Caudate nucleus (tissue), 63 donors: ENCODE measurements at places on chromosomes 2 and 18.
A peak's percentile ranks its signal among the peaks of the same experiment; 100 is the strongest.

DNA sequence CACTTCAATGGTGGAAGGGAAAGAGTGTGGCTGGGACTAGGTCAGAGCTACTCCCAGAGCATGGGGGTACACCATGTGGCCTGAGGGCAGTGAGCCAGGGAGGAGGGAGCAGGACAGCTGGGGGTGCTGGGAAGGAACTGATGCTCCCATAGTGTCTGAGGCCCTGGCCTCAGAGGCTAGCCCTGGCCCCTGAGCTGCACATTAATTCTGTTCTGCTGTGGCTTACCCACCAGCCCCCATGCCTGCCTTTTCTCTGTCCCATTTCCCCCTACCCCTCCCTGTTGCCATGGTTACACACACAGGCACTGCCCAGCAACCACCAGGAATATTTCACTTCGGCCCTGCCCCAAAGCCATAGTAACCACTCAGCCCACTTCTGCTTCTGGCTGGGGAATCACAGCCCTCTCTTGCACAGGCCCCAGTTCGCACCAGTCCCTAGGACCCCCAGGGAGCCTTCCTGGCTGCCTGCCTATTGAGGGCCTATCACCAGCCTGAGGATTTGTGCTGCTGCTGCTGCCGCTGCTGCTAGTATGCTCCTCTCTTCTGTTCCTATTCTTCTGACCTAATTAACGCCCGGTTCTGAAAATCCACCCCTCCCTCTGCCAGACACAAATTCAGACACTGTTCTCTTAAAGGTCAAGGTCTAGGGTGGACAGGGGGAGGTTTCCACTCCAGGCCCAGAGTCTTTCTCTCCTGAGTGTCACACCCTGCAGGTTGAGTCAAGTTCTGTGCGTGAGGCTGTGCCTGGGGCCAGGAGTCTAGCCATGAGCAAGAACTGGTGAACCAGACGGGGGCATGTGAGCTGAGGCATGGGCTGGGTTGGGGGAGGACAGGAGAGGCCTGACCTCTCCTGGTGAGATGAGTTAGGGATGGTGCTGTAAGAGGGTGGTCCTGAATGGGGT lies 87.1 kb upstream of the MCFD2 start:
- DNase-seq: peak; percentile 70

DNA sequence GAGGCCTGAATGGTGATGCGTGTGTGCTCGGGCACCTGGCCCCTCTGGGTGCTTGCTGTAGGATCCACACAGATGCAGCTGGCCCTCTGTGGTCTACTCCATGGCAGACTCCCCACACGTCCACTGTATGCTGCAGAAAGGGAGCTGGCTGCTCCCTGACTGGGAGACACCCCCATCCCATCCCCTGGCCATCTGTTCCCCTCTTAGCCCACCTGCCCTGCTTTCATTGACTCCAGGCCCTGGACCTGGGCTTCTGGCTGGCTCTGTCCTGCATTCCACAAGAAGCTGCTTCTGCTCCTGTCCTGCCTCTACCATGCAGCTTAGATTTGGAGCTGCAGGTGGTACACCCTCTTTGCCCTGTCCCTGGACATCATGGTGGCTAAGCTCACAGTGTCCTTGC lies 80.1 kb downstream of the FHOD3 start:
- no peak for DNase-seq

- DNase-seq: no peak
Observed at GRCh38 chr2:144986691-144987090, 466.8 kb upstream of the ZEB2 start.

- no peak for DNase-seq
Observed at GRCh38 chr2:106096299-106097037, 97.6 kb downstream of the UXS1 start.

- no peak for DNase-seq
Observed at GRCh38 chr2:218566296-218566695, 1.9 kb downstream of the USP37 start.

GRCh38 chr2:218788529-218789255 lies 6.7 kb downstream of the CYP27A1 start:
- DNase-seq: no peak

DNA sequence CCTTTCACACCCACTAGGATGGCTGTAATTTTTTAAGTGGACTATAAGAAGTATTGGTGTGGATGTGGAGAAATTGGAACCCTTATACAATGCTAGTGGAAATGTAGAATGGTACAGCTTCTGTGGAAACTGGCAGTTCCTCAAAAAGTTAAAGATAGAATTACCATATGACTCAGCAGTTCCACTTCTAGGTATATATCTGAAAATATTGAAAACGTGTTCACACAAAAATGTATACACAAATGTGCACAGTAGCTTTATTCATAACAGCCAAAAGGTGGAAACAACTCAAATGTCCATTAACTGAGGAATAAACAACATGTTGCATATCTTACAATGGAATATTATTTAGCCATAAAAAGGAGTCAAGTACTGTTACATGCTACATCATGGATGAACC lies 17.7 kb downstream of the TANK start:
- DNase-seq: no peak

GRCh38 chr18:36912887-36913286 lies 84.0 kb downstream of the KIAA1328 start:
- DNase-seq: no peak

GRCh38 chr18:79922971-79923411 lies 28.5 kb downstream of the SLC66A2 start:
- DNase-seq: no peak

GRCh38 chr18:22988208-22988607 lies 55.1 kb downstream of the RBBP8 start:
- DNase-seq: no peak

DNA sequence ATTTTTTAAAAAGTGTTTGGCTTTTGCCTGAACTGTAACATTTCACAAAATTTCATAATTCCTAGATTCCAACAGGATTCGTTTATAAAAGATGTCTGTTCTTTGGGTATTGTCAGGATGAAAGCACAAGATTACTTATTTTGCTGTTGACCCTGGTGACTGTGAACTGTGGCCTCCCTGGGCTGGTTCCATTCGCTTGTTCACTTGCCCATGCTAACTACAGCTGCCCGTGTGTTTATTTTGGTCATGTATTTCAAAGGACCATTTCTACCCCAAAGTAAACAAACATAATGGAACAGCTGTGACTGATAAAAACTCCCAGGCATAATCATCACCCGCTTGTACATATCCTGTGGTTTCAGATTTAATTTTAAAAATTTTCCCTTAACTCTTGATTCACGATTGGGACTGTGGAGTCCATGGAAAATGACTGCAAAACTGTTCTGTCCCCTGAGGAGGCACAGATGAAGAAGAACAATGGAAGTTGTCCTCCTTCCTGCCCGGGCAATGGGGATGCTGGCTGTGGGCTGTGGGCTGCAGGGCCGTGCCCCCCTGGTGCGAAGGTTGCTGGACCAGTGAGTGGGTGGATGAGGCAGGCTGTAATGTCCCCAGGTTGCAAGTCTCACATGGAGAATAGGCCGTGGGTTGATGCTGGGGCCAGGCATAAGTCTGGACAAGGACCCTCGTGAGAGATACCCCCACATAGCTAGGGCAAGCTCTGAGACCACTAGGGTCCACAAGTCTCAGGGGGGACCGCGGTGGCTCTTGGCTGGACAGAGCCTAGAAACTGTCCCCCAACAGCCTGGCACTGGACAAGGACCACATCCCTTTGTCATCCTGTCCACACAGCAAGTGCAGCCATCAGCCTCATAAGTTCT lies 28.9 kb upstream of the HDAC4 start:
- no peak for DNase-seq

- no peak for DNase-seq
Observed at GRCh38 chr2:239246723-239247122, 154.1 kb downstream of the HDAC4 start.

- DNase-seq: no peak
Observed at GRCh38 chr2:204353823-204354222, 191.5 kb upstream of the PARD3B start.

DNA sequence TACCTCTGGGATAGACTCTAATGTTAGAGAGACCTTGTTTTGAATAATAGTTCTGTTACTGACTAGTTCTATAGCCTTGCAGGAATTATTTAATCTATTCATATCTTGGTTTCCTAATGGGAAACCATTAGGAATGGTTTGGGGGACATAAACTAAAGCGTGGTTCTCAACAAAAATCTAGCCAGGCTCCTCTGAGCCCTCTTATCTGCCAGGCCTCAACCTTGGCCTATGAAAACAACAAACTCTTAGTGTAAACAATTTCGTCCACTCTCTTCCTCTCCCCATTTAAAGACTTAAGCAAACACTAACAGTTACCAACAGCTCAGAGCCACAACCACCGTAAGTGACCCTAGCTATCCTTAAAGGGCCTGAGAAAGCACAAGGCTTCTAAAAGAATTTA lies 10.6 kb upstream of the NBAS start:
- DNase-seq: no peak

DNA sequence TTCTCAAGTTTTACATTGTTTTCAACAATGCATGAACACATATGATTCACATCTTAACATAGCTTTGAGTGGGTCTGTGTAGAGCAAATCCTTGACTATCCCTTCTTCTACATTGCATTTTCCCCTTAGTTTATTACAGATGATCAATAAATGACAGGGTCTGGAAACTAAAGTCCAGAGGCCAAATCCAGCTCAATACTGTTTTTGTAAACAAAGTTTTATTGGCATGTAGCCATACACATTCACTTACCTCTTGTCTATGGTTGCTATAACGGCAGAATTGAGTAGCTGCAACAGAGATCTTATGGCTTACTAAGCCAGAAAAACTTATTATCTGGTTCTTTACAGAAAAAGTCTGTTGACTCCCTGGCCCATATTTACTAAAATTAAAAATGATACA lies 12.8 kb downstream of the FANCL start:
- DNase-seq: no peak

GRCh38 chr2:218961229-218961628 lies 1.8 kb downstream of the CDK5R2 start:
- no peak for DNase-seq

DNA sequence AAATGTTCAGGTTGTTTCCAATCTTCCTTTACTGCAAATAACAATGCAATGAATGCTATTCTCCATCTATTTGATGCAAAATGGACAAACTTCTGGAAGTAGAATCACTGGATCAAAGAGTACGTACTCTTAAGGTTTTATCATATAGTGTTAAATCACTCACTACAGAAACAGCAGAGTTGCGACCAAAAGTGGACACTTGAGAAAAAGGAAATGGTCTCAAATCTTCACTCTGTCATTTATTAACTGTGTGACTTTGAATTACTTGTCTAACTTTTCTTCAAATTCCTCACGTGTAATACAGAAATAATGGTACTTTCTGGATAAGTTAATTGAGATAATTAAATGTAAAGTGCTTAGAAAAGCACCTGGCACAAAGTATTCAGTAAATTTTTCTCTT lies 78.1 kb downstream of the CERKL start:
- no peak for DNase-seq

GRCh38 chr2:64202206-64202845 lies 58.1 kb upstream of the PELI1 start:
- DNase-seq: no peak

- no peak for DNase-seq
Observed at GRCh38 chr2:219514836-219515235, 554 bp downstream of the ASIC4 start.

DNA sequence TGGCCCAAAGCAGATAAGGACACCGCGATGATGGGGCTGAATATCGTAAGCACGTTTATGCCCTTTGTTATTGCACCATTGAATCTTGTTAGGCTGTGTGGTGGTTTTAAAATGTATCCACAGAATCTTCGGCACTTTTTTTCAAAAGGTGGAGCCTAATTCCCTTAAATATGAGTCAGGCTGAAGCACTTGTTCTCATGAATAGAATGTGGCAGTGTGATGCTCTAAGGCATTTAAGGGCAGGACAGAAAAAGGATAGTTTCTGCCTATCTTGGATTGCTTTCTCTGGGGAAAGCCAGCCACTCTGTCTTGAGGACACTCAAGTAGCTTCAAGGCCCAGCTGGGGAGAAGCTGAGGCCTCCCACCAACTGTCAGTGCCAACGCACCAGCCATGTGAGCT lies 39.6 kb downstream of the ABCA12 start:
- no peak for DNase-seq

DNA sequence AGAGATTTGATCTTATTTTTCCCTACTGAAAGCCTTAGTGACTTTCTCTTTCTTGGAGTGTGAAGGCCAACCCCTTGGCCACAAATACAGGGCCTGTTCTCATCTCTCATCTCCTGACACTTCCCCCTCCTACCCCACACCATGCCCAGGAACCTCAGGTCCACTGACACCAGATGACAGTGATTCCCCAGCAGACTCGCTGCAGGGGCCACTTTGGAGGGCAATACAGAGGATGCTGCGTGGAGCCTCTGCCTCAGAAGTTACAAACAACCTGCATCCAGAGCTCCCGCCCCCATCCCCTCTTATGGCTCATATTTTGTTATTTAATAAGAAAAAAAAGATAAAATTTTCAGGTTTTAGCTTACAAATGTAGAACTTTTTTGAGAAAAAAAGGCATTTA lies 70.1 kb upstream of the LGALSL start:
- no peak for DNase-seq

GRCh38 chr2:71962911-71963694 lies 184.6 kb downstream of the CYP26B1 start:
- no peak for DNase-seq

DNA sequence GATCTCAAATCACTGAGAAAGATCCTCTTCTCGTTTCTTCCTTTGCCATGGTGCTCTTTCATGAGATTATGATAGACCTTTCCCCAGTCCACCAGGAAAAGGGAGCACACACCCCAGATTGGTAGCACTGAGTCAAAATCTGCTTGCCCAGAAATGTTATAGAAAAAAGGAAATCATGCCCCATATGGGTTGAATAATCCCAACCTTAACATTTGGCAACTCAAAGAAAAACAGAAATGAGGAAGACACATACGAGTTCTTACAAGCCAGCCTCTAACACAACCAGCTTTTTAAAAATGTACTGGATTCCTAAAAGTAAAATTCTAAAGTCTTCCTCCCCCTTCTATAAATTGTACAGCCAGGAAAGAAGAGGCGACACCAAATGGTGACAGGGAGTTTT lies 103.0 kb downstream of the ANKRD44 start:
- no peak for DNase-seq

DNA sequence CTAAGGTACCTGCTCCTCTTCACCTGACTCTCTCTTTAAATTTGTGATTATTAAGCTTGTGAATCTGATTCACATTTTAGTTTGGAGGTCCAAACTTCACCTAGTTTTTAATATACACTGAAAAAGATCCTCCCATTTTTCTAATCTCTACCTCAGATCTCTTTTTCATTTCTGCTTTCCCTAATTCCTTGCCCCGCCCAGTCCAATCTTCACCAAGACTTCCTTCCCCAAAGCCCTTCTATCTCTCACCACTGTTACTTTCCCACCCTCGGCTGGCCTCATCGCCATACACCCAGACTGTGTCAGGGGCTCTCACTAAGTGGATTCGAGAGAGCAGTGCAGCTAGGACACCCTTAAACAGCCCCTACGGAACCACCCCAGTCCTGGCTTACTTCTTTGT lies 40.0 kb downstream of the LBH start:
- DNase-seq: no peak

DNA sequence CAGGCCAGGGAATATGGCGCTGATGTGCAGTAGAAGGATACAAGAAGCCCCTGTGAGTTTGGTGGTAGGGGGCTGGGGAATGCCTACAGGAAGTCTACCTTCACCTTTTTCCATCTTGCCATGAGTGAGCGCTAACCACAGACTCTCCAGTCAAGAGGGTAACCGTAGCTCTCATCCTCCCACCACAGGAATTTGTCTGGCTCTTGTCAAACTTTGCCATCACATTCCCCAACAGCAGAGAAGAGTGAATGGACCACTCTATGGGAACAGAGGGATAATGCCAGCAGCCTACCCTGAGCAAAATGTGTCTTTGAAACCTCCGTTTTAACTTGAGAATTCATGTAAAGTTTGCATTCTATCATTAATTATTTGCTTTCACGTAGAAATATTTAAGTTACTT lies 168.3 kb downstream of the NRP2 start:
- DNase-seq: no peak
